ENCODE measurements at places on chromosomes 11 and 22. TPM values are rescaled to one million over a fixed set of nuclear protein-coding genes. Genes with fewer than 3 reads are reported as not detected.
A peak's percentile ranks its signal among the peaks of the same experiment; 100 is the strongest.

DNA sequence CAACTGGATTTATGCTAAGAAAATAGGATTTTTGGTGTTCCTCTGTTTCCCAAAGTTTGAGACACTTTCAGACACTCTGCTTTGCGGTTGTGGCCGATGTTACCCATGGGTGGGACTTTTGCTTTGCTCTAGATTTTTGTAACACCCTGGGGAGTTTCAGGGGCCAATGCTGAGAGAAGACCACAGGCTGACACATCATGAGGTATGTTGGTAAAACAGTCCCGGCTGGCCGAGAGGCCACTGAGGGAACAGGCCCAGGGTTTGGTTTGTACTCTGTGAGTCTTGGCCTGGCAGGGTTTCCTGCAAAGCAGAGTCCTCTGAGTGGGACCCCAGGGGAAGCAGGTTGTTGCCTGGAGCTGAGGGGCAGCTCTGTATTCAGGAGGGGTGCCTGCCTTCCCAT is 78.5 kb upstream of the PITPNB start:
- DNase-seq: peak; percentile 32

GRCh38 chr22:41842996-41843970 is 10.4 kb downstream of the SREBF2 start:
- no peak for DNase-seq

DNA sequence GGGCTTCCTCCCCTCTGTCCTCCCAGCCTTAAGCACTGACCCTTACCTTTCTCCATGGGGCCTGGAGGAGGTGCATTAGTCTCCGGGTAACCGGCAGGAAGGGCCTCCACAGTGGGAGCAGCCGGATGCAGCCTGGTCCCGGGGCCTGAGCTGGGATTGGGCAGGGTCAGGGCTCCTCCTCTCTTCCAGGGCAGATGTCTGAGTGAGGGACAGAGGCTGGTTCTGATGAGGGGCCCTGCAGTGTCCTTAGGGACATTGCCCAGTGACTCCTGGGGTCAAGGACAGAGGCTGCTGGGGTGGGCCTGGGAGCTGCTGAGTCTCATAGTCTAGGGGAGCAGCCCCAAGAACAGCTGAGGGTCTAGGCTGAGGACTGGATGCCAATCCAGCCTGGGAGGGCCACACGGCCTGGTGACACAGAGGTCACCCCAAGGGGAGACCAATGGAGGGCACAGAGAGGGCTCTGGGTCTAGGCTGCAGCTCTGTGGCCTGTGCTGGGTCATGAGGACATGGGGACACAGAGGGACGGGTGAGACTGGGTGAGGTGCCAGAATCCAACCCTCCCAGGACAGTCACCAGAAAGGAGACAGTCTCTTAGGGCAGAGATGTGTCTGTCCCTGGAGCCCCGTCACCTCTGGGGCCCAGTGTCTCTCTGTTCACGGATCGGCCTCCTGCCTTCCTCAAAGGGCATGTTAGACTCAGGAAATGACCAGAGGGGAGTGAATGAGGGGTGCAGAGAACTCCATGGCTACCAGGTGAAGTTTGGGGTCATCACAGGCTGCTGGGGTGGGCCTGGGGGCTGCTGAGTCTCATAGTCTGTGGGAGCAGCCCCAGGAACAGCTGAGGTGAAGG is 6.5 kb downstream of the IGLL5 start:
- DNase-seq: no peak

GRCh38 chr11:64856382-64857227 is 12.2 kb upstream of the CDC42BPG start:
- peak; percentile 98 for DNase-seq

DNA sequence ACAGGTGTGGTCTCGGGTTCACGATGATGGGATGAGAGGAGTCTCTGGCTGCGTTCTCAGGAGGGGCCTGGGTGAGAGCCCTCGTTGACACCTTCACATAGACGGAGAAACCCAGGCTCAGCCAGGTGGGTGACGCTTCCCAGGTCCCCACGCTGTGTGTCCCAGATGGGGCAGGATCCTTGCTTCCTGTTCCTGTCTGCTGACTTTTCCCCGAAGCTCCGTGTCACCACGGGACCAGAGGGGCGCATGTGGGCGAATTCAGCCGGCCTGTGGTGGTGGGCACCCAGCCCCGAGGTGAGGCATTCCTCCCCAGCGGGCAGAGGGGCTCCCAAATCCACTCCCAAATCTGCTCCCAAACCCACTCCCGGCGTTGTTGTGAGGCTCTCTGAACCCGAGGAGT is 732.8 kb downstream of the BRD1 start:
- no peak for DNase-seq

- no peak for DNase-seq
Observed at GRCh38 chr11:11536650-11537049, 85.2 kb downstream of the GALNT18 start.

GRCh38 chr11:72157131-72157530 is 21.6 kb downstream of the FOLR3 start:
- no peak for DNase-seq

GRCh38 chr11:13073119-13073981 is 64.2 kb downstream of the RASSF10 start:
- DNase-seq: peak; percentile 97

DNA sequence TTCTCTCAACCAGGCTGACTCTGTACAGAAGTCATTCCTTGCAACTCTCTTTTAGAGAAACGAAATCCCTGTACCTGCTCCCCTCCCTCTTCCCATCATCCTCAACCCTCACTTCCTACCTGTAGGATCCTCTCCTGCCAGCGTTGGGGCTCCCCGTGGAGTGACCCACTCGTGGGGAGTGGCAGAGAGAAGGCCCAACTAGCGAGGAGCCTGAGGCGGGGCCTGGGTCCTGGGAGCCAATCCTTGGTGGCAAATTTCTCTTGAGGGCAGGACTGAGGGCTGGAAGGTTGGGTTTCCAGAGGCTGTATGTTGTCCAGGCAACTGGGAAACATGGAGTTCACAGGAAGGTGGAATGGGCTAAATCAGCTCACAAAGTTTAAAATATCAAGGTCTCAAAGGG is 10.4 kb downstream of the NHERF4 start:
- peak; percentile 30 for DNase-seq

GRCh38 chr22:36977401-36977861 is 41.8 kb downstream of the TST start:
- DNase-seq: peak; percentile 72

GRCh38 chr11:91264481-91264880 is 960.1 kb upstream of the FAT3 start:
- DNase-seq: no peak

SYCE3 gene
- total RNA-seq: not detected

KCNK4 gene
- 0.23 TPM for total RNA-seq

DNA sequence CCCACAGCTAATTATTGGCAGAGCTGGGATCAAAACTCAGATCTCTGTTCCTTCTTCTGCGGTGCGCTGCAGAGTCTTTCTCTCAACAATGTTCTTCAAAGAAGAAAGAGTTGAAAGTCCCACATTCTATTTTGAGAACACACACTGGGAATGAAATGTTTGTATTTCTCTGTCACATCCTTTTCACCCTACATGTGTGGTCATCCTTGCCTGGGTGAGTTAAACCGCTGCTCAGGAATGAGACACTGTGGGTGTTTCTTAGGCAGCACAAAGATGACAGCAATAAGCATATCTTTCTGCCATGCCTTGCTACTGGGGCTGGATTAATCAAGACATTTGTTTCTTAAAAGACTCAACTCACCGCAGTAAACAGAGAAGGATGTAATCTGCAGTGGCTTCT is 222.6 kb downstream of the LARGE1 start:
- DNase-seq: peak; percentile 64

DRICH1 gene
- not detected for total RNA-seq

- no peak for DNase-seq
Observed at GRCh38 chr11:111992206-111992855, 32.9 kb upstream of the DLAT start.

DNA sequence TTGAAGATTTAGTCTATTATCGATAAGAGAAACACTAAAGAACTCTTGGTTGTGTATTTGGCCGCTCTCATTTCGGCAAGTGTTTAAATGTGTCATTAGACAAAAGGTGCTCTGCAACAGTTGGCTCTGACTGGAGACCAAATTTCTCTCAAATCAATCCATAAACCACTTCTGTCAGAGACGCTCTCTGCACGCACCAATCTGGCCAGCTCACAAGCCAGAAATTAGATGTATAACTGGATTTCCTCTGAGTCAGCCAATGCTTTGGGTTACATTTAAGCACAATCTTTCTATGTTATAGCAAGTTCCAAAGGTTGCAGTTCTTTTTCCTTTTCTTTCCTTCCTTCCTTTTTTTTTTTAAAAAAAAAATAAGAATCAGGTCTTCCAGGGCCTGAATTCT is 17.6 kb upstream of the PARVA start:
- DNase-seq: no peak

GRCh38 chr11:87081358-87081757 is 43.6 kb downstream of the TMEM135 start:
- DNase-seq: no peak

DNA sequence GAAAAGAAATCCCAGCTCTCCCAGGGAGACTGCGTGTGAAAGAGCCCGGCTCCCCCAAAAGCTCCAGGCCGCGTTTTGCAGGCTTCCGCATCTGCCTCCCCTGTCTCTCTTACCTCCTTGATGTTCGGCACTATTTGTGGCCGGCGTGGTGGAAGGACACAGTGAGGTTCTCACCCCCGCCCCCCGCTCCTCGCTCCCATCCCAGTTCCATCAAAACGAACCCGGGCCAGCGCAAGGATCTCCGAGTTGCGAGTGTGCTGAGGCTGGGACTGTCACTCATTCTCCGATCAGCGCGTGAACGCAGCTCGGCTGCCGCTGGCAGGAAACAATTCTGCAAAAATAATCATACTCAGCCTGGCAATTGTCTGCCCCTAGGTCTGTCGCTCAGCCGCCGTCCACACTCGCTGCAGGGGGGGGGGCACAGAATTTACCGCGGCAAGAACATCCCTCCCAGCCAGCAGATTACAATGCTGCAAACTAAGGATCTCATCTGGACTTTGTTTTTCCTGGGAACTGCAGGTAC is at the start of gene NCAM1:
Gene NCAM1, plus strand, starts transcription at position 275 of the 523 bp plus-strand sequence.
- DNase-seq: peak; percentile 95

DNA sequence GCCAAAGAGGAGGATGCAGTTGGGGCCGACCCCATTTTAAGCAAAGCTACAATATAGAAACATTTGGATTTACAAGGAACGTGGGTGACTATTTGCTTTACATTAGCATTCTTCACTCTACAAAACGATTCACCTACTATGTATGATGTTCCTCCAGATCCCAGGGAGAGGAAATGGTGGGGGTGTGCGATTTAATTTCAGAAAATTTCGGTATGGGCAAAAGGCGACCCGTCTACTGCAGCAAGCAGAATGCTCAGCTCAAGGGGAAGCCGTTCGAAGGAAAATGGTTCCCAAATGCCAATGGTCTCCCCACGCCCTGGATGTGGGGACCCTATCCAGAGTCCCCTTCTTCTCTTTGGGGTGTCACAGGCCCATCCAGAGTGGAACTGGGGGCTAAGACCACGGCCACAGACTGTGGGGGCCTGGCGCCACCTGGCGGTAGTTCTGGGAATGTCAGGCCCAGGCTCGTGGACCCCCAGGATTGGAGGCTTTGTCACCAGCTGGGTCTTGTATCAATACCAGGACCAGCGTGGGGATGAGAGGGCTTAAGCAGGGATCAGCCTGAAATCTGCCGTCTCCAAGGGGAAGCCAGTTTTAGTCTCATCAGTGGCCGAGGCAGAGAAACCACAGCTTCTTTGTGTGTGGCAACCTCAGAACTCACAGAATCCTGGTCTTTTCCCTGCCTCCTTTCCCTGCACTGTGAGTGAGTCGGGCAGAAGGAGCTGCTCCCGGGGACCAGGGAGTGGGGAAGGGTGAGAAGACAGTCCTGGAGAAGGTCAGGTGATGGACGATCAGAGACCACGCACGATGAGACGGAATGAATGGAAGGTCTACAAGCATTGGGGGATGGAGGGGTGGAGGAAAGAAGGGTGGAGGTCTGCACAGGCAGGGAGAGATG is 8.4 kb downstream of the LRRC10B start:
- peak; percentile 48 for DNase-seq

Data from Daoy (cell line).